ENCODE measurements at places on chromosomes 6 and 20.

DNA sequence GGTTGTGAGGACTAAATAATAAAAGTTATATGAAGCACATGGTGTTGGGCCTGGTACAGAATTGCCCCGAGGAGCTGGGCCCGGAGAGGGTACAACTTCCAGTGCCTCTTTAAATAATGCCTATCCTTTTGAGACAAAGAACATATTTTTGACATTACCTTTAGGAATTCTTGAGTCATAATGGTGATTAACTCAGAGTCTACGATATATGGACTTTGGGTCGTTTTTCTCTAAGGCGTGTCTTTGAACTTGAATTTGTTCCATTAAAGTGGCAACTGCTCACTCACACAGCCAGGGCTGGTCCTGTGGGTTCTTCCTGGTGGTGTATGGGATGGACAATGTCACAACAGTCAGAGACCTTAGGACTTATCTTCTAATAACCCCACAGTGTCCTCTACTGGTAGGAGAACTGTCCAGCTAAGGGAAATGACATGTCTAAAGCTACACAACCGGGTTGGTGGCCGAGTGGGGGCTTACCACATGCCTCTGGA is 106.5 kb downstream of the CDC5L start:
- H3K27ac ChIP-seq = no peak overlapping the region
- no peak for DNase-seq
- H3K27me3 ChIP-seq = peaks cover 2% of the 10 kb centered on the region
- no peaks in the 10 kb centered on the region for H3K36me3 ChIP-seq

- H3K4me3 ChIP-seq = no peak overlapping the region
- H3K27me3 ChIP-seq = peaks cover 16% of the 10 kb centered on the region
- no peak overlapping the region for H3K27ac ChIP-seq
- no peak for DNase-seq
- H3K4me1 ChIP-seq = no peaks in the 10 kb centered on the region
- H3K36me3 ChIP-seq = no peaks in the 10 kb centered on the region
These were observed 66.1 kb upstream of the GLP1R start for GRCh38 chr6:38982470-38982869.

DNA sequence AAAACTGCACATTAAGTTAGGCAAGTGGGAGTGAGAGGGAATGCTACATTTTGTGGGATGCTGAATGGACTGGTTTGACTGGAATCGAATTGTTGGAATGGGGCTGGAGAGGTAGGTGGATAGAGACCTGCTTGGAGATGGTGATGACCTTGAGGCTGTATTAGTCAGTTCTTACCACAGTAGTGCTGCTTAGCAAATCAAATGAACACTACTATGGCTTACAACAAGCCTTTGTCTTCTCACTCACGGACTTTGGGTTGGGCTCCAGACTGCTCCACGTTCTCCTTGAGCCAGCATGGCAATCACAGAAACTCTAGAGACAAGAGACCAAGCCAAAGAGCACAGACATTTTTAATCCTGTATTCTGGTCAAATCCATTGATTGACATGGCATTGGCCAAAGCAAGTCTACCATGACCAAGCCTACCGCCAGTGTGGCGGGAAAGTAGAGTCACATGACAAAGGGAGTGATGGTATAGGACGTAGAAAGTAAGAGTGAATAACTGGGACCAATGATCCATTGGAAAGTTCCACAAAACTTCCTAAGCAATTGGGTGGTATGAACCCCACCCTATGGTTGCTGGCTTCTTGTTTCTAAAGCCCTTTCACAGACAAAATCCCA is 70.3 kb upstream of the FOXP4 start:
- H3K36me3 ChIP-seq = no peaks in the 10 kb centered on the region
- peaks cover 38% of the 10 kb centered on the region for H3K27me3 ChIP-seq
- no peak overlapping the region for H3K4me3 ChIP-seq
- H3K27ac ChIP-seq = no peak overlapping the region

DNA sequence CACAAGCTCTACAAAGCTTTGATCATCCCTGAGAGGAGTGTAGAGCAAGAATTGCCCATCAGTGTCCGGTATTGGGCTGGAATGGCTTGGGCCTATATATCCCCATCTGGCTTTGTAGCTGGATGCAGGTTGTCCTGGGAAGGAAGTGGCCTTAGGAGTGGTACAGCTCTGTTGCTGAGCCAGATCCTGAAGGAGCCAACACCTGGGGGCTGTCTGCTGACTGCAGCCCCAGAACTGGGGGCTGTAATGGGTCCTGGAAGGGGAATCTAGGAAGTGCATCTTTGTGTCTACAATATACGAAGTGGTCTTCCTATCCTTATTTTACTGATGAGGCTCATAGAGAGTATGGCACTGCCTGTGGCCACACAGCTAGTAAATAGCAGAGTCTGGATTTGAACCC is 145.9 kb downstream of the CDC5L start:
- H3K4me3 ChIP-seq = no peak overlapping the region
- H3K27ac ChIP-seq = no peak overlapping the region
- H3K4me1 ChIP-seq = peaks cover 2% of the 10 kb centered on the region
- H3K27me3 ChIP-seq = peaks cover 6% of the 10 kb centered on the region
- DNase-seq = no peak

DNA sequence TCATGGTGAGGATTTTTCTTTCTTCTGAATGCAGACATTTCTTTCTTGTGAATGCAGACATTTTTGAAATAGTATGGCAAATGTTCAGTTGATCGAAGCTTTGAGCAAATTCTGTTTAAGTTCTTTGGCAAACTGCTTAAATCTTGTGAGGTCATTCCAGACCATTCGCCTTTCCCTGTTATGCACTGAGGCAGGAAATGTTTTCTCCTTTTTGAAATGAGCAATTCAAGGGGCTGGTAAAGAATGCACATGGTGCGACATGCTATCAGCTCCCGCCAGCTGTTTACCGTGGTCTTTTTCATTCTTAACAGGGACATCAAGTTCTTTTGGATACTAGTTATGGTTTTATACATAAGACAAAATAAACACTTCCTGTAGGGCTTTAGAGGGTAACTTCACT is 112.0 kb upstream of the CCN2 start:
- H3K4me1 ChIP-seq = no peaks in the 10 kb centered on the region
- no peak overlapping the region for H3K4me3 ChIP-seq
- H3K36me3 ChIP-seq = no peaks in the 10 kb centered on the region
- no peak overlapping the region for H3K27ac ChIP-seq
- DNase-seq = no peak
